CD4-positive, alpha-beta T cell treated with Interleukin-15 for 1 hour (primary cell): ENCODE measurements at places on chromosomes 3 and 15.

GRCh38 chr3:10927551-10927950 is 65.0 kb upstream of the SLC6A1 start:
- DNase-seq = no peak

DNA sequence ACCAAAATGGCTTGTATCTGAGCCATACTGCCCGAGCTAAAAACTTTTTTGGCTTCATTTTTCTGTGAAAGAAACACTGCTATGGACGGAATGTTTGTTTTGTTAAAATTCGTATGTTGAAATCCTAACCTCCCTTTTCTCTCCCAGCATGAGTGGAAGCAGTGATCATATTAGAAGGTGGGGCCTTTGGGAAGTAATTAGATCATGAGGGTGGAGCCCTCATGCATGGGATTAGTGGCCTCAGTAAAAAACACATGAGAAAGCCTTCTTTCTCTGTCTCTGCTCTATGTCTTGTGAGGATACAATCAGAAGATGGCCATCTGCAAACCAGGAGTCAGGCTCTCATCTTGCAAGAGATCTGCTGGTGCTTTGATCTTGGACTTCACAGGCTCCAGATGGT is 7.4 kb upstream of the FNDC3B start:
- no peak for DNase-seq

DNA sequence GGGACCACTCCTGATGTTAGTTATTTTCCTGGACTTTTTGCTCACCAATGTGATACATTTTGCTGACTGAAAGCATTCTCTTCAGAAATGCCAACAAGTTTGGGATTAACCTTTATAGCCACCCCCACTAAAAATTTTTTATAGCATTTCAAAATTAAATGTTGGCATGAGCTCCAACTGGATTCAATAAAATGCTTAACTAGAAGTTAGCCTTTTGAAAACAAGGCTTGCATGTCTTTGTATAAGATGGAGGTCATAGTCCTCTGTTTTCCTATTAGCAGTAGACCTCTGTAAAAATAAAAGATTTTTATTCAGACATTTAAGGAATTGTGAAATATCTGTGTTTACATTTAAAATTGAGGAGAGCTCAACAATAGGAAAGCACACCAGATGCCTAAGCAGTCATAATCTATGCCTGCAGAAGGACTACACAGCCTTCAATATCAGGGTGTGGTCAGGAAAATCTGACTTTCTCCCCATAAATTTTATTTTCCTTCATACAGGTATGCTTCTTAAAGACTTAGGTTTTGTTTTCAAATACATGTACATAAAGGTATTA is 87.2 kb downstream of the DNAJC13 start:
- DNase-seq = no peak

DNA sequence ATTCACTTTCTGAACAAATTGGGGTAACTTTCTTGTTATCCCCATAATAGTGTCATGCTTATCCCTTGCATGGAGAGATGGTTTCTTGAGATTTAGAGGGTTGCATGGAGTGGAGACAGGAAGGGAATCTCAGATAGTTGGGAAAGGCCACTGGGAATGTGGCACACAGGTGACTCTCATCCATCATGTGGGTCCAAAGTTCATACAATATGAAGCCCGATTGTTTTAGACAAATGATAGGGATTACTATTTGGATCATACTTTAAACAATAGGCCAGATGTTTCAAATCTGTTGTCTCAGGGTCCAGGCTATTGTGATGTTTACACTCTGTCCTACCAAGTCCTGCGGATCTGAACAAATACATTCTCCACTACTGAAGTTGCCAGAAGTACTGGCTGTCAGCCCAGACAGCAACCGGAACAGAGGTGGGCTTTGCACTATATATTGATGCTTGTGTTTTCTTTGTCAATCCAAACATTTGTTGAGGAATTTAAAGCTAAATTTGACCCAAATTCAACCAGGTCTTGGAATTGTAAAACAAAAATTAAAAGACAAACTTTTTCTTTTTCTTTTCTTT is 39.2 kb upstream of the NMNAT3 start:
- DNase-seq = no peak

DNA sequence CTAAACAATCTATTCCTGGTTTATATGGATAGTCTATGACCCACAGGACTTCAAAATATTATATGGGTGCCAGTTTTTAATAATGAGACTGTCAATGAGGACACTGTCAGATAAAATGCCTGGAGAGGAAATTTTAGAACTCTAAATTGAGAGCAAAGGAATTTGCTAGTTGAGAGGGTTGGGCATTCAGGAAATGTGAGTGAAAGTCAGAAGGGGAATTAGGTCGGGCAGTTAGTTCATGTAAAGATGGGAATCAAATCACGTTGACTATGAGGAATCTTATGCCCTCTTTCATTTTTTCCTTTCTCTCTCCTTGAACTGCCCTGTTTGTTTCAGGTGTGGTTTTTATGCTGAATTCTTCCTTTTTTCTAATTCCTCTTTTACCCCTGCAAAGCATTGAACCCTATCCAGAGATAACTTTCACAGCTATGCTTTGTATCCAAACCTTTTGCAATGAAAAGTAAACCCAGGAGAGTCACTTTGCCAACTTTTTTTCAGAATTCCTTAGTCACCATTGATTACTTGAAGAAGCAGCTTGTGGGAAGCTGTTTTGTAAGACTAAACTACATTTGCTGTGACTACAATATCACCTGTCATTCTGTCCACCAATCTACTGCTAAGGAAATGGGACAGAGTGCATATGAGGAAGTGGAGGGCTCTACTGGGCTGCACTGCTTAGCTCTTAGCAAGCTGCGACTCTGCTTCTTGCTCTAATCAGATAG is 27.8 kb downstream of the CHP1 start:
- no peak for DNase-seq

- DNase-seq = no peak
These were observed 63.0 kb upstream of the TRPM1 start for GRCh38 chr15:31164573-31164912.
